ENCODE measurements at places on chromosomes 7 and 10.

DNA sequence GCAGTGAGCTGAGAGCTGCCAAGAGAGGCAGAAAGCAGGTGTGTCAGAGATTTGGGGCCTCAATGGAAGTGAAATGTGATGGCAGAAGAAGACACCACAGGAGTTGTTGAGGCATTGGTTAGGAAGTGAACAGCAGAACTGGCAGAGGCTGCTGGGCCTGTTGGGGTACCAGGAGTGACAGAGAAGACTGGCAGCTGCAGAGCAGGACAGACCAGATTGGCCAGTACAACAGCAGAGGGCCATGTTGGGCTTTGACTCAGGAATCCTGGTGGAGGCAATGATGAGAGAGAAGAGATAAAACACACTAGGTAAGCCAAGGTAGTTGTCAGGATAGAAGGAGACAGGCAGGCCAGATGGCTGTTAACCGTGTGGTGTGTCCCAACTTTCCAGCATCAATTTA lies 19.9 kb upstream of the HERPUD2 start:
- no peak for DNase-seq

GRCh38 chr7:65968256-65969185 lies 13.5 kb downstream of the GUSB start:
- no peak for DNase-seq

DNA sequence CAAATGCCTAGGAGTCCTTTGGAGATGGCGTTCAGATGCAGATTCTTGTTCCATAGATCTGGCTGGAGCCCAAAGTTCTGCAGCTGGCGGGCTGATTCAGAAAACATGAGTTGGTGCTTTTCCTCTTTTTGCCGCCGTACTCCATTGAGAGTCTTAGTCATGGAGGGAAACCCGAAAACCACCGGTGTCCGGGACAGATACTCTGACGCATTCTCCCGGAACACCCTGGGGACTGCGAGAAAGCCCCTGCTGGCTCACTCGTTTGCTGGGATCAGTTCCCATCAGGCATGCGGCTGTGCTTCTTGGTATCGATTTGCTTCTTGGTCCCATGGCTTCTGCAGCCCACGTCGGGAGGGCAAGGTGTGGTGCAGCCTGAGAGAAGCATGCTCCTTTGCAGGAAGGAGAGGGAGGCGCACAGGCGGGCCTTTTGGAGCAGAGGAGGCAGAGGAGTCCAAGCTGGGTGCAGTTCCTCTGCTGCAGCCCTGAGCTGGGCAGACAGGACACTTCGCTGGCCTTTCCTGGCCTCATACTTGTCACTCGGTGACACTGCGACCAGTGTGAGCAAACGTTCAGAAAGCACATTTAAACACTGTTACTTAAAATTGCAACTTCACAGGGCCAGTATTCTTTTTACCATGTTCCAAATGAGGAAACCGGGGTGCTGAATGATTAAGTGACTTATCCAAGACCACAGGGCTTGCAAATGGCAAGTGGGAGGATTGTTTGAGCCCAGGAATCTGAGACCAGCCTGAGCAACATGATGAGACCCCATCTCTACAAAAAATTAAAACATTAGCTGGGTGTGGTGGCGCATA lies 30.6 kb upstream of the PFKFB3 start:
- DNase-seq: no peak

- DNase-seq: no peak
Measured at GRCh38 chr7:75689246-75690099, 49.3 kb downstream of the HIP1 start.

- DNase-seq: no peak
Measured at GRCh38 chr7:132568962-132569361, 7.3 kb downstream of the PLXNA4 start.

DNA sequence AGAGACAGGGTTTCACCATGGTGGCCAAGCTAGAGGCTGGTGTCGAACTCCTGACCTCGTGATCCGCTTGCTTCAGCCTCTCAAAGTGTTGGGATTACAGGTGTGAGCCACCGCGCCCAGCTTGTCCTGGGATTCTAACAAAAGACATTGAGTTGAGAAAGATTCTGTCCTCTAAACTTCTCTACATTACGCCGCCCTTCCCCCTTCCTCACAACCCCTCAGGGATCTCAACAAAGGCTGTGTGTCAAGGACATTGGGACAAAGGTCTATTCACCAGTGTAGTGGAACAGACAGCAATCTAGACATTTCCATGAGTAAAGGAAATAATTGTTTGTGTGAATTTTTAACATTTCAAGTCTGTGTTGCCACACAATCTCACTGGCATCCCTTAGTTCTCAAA lies 68.8 kb upstream of the KIF5B start:
- no peak for DNase-seq

- DNase-seq: no peak
Measured at GRCh38 chr7:29969738-29970137, 19.9 kb downstream of the SCRN1 start.

DNA sequence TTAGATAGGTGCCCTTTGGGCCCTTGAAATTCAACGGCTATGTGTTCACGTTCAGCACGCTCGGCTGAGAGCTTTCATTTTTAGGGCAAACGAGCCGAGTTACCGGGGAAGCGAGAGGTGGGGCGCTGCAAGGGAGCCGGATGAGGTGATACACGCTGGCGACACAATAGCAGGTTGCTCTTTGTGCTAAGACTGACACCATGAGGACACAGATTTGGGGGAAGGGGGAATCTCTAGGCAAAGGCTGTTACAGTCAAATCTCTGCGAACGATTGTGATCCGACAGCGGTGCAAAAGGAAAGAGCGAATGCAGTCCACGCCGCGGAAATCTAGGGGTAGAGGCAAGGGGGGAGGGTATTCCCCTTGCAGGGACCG lies 667 bp downstream of the KLLN start:
- no peak for DNase-seq

DNA sequence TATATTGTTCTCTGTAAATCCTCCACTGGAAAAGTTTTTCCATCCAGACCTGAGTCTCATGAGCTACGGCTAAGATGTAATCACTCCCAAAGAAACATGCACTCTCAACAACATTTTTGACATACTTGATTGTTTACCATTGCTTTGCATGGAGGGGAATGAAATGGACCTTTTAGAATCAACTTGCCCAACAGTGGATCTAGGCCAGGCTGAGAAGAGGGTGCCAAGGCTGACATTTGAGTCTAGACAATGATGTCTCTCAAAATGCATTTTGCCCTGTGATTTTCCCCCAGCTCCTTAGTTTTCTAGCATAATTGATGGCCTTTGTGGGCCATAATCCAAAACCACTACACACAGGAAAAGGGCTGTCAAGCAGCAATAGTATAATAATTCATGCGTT lies 297.9 kb upstream of the KLF6 start:
- DNase-seq: no peak

DNA sequence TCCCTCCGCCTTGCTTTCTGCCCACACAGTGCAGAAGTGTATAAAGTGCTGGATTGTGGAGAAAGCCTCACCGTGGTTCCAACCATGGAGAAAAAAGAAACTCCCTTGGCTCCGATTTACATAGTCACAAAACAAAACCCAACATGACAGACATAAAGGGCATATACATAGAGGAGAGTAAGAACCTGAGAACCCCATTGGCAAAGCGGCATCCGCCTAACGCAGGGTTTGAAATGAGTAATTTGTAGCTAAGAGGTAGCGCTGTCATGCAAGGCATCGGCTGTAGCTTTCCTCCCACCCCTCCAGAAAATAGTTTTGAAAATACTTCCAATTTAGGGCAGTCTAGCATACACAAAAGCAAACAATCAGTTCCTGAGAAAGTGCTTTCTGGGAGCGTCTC lies 126.0 kb upstream of the NRBF2 start:
- no peak for DNase-seq

DNA sequence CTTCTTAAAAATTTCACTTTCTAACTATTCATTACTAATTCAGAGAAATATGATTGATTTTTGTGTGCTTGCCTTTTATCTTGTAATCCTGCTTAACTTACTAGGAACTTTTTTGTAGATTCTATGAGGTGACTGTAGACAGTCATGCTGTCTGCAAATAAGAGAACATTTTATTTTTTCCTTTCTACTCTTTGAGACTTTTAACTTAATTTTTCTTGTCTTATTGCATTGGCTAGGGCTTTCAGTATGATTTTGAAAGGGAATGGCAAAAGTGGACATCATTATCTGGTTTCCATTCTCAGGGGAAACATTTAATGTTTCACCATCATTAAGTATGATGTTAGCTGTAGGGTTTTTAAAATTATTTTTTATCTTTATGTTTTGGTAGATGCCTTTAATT lies 23.6 kb downstream of the TBC1D12 start:
- DNase-seq: no peak

DNA sequence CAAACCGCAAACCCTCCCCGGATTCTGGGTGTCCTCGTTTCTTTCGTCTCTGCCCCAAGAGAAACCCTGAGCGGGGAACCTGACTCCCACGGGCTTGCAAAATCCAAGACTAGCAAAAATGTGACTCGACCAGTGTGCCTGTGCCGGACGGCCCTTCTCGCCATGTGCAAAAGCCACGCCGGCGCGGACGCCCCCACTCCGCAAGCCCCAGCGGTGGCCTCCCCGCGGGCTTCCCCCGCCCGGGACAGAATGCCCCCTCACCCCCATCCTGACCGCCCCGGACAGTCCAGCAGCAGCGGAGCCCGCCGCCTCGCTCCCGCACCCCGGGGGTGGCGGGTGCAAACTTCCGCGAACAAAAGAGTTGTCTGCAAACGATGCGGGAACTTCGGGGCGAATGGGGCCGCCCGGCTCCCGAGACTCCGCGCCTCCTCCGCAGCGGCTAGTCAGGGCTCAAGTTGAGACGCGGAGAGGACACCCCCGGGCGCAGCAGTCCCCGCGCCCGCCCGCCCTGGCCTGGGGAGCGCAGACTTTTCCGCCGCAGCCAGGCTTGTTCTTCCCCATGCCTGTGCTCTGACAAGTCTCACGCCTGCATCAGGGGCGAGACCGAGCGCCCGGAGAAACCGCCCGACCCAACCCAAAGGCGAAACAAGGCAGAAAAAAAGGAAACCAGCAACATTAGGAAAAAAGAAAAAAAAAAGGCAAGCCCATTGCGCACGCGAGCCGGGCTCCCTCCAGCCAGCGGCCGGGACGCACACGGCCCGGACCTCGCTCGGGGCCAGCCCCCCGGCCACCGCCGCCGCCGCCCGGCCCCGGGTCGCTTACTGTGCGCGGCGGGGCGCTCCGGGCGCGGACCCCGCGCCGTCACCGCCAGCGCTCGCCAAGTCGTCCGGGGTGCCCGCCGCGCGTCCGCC lies 732 bp downstream of the FAM53B start:
- no peak for DNase-seq

DNA sequence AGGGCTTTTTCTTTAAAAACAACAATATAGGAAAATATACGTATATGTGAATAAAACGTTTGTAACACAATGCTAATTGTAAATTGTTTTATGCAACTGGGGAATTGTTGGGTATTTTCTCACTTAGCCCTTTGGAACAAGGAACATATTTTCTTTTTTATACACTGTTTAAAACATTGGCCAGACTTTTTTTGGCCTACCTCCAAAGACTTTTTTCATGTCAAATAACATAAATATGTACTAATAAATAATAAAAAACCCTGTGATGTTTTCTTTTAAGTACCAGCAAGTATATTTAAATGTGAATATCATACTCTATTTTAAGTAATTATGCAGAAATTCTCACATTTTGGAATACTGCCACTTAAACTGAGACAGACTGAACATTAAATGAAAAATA lies 15.7 kb downstream of the TMEM106B start:
- DNase-seq: no peak

- no peak for DNase-seq
Measured at GRCh38 chr10:50918529-50918928, 33.1 kb upstream of the A1CF start.

DNA sequence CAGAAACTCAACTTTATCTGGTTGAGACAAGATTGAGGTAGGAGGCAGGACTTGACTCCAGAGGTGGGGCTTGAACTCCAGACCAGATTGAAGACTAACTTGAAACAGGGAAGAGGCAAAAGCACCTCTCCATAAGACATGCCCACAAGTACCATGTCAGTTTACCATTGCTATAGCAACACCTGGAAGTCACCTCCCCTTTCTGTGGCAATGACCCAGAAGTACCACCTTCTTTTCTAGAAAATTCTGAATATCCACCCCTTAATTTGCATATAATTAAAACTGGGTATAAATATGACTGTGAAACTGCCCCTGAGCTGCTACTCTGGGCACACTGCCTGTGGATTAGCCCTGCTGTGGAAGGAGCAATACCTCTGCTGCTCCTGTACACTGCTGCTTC lies 4.9 kb upstream of the TOMM7 start:
- no peak for DNase-seq

DNA sequence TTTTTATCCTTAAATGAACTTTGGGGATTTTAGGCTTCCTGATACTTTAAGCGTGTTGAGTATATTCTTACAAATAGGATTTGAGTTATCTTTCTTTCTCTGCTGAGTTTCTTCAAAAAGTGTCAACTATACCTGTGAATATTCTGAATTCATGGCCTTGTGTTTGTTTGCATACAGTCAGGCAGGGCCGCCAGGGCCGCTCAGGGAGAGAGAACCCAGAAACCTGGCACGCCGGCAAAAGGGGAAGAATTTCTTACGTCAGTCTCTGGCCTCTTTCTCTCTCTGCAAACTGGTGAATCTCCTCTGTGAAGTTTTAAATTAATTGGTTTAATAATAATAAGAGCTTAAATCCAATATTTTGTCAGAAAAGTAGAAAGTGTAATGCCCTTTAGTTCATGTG lies 29.3 kb upstream of the BNIP3 start:
- DNase-seq: no peak
